Activated naive CD8-positive, alpha-beta T cell treated with anti-CD3 and anti-CD28 coated beads, Interleukin-2, amount 50 U/mL, for 24 hours (primary cell): ENCODE measurements at places on chromosomes 5 and 9.

DNA sequence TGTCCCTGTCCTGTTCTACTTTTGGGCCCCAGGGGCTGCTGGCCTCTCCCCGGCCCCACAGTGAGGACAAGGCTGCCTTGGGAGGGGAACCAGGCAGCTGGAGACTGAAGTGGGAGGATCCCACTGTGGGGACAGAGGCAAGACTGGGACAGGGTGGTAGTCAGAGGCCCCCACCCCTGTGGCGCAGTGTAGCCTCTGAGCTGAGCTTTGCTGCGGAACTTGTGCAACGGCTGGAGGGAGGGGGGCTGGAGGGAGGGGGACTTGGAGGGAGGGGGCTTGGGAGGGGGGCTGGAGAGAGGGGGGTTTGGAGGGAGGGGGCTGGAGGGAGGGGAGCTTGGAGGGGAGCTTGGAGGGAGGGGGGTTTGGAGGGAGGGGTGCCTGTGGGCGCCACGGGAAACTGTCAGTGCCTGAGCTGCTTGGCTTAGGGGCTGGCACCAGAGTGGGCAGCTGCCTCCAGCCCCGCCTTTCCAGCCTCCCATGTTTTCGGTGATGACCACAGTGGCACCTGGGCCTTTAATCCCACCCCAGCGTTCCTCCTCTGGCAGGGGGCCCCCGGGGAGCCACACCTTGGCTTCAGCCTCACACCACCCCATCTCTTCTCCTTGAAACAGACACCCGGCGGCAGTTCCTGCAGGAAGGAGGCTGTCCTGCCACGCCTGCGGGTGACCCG, 2.3 kb upstream of the FUT7 start:
- DNase-seq = no peak

DNA sequence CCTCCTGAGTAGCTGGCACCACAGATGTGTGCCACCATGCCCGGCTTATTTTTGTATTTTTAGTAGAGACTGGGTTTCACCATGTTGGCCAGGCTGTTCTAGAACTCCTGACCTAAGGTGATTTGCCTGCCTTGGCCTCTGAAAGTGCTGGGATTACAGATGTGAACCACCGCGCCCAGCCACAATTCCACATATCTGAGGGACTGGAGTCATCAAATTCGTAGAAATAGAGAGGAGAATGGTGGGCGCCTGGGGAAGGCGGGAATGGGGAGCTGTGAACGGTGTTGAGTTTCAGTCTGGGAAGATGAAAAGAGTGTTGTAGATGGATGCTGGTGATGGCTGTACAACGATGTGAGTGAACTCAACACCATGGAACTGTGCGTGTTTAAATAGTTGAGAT, 1.9 kb upstream of the ABO start:
- no peak for DNase-seq

DNA sequence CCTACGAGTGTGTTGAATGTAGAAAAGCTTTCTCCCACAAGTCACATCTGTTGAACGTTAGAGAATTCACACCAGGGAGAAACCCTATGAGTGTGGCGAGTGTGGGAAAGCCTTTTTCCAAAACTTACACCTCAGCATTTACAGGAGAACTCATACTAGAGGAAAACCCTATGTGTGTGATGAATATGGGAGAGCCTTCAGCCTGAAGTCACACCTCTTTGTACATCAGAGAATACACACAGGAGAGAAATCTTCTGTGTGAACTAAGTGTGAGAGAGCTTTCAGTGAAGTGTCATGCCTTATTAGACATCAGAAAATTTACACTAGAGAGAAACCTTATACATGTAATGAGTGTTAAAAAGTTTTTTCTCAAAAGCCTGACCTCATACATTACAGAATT, 41.8 kb upstream of the GPX3 start:
- no peak for DNase-seq

DNA sequence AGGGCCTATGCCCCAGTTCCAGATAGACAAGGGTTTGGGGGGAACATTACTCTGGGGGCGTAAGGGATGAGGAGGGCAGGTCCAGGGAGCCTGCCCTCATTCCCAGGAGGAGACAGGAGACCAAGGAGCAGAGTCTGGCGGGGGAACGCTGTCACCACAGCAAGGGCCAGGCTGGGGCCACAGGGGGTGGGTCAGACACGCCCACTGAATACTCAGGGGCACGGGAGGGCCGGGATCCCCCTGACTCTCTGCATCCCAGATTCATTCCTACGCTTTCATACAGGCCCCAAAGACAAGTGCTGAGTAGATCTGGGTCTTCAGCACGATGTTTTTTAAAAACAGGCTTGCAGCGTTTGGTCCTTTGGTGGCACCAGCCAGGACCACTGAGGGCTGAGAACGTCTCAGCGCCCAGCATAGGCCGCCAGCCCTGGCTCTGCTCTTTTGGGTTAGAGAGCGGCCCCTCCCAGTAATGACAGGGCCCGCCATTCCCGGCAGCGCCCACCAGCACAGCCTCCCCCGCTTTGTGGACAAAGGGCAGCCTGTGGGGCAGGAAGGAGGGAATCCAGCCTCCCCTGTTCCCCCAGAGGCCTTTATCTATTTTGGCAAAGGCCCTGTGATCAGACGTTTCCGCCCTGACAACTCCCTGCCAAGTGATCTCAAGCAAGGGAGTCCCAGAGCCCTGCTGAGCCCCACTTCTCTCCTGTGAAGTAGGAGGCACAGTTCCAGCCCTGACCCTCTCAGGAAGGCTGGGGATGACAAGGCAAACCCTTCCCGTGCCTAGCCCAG, 24.9 kb downstream of the NEK6 start:
- no peak for DNase-seq

DNA sequence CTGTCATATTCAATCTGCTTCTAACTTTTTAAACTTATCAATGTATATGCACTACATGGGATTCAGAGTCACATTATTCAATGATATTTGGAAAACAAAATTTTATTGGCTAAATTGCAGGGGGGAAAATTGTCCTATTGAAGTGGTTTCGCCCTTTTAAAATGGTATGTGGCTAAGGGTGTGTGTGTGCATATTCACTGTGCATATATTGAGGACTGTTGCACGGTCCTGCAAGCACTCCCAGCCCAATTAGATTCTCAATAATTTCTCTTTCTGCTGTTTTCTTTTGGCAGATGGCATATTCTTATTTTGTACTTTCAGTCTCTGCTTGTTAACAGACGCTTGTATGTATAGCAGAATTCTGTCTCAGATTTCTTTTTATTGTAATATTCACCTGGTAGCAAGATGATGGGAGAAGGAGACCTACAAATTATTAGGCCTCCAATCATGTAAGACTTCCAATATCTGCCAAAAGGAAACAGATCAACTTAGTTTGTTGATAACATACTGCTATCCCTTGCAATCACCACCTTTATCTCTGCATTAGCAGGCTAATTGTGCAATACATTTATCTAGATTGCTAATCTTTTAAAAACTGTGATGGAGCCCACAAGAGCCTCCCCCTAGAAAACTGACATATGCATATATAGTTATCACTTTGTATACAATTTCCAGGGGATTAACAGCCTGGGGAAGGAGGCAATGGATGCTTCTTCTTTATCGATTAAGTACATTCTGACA, 411.5 kb downstream of the PLK2 start:
- DNase-seq = no peak

DNA sequence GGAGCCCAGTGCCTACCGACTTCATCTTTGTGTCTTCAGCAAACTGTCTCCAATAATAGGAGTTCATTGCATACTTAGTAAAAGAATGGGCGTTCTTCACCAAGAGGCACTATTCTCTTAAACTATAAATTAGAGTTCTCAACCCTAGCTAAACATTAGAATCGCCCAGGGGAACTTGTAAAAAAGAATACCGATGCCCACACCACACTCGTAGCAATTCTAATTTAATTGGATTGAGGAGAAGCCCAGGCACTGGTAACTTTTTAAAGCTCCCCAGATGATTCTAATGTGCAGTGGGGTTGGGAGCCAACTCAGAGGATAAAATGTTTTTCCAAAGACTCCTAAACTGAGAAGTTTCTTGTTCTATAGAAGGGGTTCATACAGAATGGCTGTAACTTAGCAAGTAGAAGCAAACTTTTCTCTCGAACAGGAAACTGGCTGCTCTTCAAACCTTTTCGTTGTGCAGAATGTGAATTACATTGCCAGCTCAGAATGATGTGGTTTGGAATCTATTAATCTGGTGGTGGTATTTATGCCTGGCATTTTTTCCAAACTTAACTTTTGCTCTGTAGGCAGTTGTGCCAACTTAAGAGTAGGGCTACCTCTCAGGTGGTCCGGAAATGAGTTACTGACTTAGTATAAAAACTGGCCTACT, 26.4 kb upstream of the NFIB start:
- no peak for DNase-seq

GRCh38 chr5:135220394-135221186, 178.4 kb downstream of the MACROH2A1 start:
- no peak for DNase-seq

- no peak for DNase-seq
Observed at GRCh38 chr5:114363837-114364236, 2.0 kb downstream of the KCNN2 start.

DNA sequence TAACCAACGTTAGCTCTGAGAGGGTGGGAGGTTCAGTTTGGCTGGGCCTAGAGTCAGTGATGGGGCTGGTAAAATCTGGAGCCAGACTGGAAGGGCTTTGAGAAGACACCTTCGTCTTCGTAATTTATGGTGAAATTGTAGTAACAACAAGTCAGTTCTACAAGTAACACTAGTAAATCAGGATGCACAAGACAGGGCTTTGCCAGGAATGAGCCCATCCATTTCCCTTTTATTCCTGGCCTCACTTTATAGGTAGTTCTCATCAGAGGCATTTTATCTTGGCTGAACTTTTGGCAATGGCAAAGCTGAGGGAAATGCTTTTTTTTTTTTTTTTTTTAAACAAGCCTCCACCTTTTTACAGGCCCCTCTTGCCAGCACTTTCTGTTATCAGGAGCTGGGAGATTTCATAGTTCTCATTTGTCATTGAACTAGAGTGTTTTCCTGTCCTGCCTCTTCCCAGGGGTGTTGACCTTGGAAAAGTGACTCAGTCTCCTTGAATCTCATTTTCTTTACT, 110.5 kb upstream of the KLF4 start:
- DNase-seq = no peak

GRCh38 chr5:60522292-60522905, 177.6 kb downstream of the DEPDC1B start:
- peak; percentile 5 for DNase-seq

- no peak for DNase-seq
Observed at GRCh38 chr5:6859951-6860638, 146.9 kb downstream of the TENT4A start.

DNA sequence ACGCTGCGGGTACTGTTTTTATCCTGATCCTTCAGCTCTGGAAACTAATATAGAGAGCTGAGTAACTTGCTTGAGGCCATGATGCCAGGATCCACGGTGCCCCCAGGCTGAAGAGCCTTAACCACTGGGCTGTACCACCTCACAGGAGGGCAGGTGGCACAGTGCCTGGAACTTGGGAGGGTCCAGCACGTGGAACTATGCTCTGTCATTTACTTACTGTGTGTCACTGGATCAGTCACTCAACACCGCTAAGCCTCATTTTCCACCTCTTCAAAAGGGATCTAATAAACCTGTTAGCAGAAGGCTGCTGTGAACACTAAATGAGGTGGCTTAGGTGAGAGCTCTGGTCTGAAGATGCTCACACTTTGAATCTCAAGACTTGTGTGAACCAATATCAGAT, 29.6 kb downstream of the KCNIP1 start:
- no peak for DNase-seq

DNA sequence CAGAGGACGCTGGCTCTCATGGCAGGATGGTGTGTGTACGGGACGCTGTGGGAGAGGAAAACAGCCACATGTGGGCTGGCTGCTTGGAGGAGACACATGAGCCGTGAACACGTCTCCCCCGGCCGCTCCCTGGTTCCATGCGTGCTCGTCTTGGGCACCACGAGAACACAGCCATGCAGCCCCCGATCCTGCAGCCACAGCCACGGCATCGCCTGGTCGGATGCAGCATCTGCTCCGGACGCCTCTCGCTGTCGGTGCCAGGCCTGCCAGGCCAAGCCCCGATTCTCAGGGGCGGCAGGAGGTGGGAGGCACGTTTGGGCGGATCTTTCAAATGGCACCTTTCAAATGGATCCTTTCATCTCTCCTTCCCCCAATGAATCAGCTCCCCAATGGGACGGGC, 3.2 kb downstream of the LCN10 start:
- DNase-seq = no peak

DNA sequence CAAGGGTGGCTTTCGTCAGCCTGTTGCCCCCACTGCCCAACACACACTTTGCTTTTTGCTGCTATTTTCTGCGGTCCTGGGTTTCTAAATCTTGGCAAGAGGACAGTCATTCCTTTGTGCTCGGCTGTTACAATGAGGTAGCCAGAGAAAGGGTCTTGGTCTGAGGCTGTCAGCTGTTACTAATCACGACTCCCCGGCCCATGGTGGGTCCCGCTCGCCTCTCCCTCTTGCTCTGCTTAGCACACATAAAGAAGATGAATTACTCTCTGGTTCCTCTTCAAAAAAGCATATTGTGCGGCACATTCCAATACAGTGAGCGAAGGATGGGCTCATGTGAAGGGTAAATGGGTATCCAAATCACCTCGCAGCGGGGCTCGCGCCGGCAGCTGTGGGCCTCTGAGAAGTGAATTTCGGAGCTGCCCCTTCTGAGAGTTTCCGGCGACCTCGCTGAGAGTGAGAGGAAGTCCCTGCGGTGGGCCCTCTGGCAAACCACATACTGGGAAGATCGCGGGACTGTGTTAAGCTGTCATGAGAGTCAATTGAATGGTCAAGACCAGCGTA, 56.0 kb downstream of the SLC1A3 start:
- DNase-seq = no peak

DNA sequence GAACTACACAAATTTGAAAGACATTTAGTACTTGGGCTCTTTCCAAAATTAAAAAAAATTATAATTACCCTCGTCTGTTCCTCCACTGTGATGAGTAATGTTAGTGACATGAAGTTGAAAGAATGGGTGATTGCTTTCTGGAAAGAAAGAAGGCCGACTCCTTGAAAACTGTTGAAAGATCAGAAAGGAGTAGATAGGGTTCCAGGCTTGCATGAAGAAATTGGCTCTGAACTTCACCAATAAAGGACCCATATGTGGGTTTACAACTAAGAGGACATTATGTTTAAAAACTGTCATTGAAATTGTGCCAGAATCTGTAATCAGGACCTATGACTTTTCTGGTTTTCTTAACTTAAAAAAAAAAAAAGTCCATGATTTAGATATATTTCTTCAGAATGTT, 20.7 kb upstream of the MOCS2 start:
- no peak for DNase-seq
